ENCODE measurements at places on chromosomes 1 and 21.

DNA sequence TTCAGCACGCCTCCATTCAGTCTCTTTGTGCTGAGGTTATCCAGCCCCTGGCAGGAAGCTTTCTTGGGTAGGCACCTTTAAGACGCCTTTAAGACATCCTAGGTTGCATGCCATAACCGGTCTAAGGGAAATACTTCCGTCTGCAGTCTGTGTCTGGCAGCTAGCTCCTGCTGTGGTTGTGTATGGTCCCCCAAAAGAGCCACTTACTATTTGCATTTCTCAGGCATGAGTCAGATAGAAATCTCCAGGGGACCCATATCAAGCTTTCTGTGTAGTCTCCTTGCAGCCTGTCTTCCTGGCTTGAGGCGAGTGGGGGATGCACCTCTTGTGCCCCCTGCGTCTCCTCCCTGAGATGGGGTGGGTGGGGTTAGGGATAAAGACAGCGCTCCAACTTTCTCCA is 10.0 kb upstream of the RYR2 start:
- DNase-seq, result no peak

DNA sequence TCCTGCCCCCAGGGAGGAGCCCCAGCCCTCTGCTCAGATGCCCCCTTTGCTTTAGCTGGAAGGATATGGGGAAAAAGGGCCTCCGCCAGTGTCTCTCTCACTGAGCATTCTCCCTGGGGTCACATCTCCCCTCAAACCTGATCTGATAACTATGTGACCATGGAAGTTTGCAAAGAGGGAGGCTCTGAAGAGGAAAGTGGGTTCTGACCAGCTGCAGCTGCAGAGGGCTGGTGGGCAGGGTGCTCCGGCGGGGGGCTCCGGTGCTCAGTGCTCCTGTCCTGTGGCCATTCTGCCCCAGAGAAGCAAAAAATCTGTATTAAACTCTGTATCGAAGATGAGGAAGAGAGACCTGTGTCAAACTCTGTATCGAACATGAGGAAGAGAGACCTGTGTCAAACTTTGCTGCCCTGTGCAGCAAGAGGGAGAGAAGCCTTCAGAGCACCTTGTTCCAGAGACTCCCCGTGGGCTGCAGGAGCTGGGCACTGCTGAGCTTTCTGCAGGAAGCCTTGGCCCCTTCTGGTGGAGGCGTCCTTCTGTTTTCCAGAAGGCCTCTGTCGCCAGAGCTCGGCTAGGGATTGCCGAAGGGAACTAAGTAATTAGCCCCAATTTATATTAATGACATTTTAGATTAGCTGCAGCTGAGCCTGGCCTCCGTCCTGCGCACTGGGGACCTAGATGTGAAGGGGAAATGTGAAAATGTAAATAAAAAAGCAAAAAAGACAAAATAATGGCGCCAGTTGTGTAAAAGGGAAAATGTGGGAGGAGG is 186.2 kb upstream of the C1orf174 start:
- no peak for DNase-seq

DNA sequence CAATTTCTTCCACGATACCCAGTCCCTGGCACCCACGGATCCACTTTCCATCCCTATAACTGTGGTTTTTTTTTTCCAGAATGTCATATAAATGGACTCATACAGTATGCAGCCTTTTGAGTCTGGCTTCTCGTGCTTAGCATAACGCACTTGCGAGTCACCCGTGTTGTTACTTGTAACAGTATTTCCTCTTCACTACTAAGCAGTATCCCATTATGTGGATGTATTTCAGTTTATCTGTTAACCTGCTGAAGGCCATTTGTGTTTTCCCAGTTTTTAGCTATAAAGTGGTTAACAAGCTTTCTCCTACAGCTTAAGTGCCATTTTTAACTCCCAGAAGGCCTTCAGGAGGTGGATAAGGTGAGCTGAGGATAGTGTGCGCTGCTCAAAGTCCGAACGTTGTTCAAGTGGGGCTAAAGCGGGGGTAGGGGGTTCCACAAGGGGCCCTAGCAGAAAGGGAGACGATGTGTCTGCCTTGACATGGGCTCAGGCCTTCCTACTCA is 829 bp downstream of the ADAR start:
- DNase-seq, result peak; percentile 26

DNA sequence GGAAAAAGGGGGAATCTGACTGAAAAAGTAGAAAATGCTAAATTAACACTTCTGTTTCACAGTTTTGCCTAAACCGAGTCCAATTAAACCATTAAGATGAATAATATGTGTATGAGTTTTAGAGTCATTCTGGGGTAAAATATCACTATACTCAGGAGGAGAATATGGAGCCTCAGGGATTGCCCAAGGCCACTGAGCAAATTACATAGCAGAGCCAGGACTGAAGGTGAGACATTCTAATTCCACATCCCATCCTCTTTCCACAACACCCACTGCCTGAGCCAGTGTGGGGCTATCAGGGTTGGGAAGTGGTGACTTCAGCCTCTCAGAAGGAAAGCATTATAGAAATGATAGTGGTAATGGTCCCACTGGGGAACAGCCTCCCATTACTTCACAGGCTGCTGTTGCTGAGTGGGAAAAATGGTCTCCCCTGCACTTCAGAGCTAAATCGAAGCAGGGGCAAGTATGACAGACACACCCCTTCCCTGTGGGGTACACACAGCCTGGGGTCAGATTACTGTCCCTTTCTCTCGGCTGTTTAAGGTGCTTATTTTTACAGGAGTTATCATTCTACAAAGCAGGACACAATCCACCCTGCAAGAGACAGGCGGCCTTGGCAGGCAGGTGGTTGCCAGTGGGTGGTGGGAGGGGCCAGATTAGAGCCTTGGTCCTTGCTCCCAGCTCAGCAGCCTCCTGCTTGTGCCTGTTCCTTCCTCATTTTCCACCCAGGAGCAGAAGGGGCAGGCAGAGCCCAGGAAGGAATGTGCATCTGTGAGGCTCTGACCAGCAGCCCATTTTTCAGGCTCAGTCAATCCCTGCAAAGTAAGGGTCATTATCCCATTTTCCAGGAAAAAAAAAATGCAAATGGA is 9.5 kb upstream of the BCAR3 start:
- DNase-seq, result no peak

- DNase-seq, result no peak
These were observed 16.1 kb downstream of the FASLG start for GRCh38 chr1:172674831-172675613.

- DNase-seq, result no peak
These were observed 2.3 kb downstream of the EDN2 start for GRCh38 chr1:41482001-41482765.

DNA sequence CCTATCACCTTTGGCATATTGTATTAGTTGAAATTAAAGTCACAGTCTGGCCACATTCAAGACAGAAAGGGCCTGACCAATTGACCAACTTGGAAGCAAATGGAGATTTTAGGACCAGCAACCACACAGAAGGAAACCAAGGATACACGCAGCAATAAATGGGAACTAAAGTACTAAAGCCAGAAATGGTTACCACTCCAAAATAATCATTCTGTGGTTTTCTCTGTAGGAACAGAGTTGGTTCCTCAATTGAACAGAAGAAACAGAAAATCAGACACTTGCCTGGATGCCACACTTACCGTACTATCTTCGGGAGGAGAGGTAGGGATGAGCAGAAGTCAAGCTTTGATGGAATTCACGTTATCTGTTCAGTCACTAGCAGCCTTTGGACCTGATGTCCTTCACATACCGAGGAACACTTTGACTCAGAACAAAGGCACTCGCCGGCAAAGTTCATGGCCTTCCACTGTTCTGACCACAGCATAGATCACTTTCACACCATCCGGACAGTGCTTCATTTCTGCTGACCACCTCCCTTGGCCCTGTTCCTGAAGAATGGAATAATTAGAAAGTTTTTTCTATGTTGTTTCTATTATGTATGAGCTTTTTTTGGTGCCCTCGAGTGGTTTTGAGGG is 96.9 kb downstream of the LPAR3 start:
- DNase-seq, result no peak

DNA sequence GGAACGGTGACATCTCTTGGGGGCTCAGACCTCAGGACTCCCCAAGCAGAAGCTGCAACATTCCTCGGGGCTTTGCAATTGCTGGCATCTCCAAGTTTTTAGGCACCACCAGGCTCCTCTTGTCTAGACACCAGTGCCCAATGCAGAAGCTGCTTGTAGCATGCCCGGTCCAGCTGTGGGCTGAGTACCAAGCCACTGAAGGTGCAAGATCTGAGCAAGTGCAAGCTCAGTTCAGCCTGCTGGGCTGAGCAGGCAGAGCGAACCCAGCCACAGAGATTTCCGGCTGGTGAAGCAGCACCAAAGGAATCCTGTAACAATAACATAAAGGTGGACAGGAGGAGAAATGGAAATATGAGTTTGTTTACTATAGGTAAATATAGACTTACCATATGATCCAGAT is 995.4 kb upstream of the B3GALT2 start:
- DNase-seq, result no peak

GRCh38 chr1:2109581-2110021 is 59.4 kb downstream of the PRKCZ start:
- no peak for DNase-seq

DNA sequence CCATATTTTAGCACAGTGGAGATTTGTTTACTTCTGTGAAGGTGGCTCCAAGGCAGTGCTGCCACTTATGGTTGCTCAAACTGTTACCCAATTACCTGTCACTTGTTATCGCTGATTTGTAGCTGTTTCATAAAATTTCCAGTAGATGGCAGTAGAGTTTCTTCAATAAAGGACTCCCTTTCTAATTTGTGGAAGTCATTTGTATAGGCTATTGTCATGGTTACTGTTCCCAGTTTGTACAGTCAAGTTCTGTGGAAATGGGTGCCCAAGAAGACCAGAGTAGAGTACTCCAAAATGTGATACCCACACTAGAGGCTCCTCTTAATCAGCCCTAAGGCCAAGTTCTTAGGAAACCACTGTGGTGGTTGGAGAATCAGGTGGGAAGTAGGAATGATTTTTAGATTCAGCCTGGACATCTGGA is 186.1 kb downstream of the CLEC20A start:
- peak; percentile 19 for DNase-seq

- DNase-seq, result no peak
These were observed 12.7 kb upstream of the KDM4A start for GRCh38 chr1:43637267-43637666.

- DNase-seq, result no peak
These were observed 480.2 kb upstream of the RUNX1 start for GRCh38 chr21:35529171-35529863.

DNA sequence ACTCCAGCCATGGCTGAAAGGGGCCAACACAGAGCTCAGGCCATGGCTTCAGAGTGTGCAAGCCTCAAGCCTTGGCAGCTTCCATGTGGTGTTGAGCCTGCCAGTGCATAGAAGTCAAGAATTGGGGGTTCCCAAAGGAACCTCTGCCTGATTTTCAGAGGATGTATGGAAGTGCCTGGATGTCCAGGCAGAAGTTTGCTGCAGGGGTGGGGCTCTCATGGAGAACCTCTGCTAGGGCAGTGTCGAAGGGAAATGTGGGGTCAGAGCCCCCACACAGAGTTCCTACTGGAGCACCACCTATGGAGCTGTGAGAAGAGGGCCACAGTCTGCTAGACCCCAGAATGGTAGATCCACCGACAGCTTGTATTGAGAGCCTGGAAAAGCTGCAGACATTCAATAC is 29.8 kb upstream of the CD55 start:
- DNase-seq, result no peak

- DNase-seq, result no peak
These were observed 96.9 kb upstream of the AKT3 start for GRCh38 chr1:243946946-243947345.

GRCh38 chr1:205577874-205578658 is 53.7 kb downstream of the ELK4 start:
- DNase-seq, result no peak

DNA sequence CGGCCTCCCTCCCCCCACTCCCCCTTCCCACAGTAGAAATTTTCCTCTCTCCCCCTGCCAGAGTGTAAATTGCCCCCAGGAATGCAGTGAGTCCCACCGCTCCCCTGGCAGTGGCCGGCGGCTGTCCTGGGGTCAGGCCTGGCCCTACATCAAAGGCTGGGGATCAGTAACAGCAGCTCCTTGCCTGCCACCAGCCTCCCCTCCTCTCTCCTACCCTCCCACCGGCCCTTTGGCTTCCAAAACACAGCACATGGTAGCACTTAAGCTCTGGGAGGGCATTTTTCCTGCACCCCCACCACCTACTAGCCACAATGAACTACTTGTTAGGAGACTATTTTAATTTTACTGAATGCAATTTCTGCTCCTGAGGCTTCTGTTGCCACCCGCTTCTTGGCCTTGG is 9.0 kb upstream of the COL8A2 start:
- no peak for DNase-seq

DNA sequence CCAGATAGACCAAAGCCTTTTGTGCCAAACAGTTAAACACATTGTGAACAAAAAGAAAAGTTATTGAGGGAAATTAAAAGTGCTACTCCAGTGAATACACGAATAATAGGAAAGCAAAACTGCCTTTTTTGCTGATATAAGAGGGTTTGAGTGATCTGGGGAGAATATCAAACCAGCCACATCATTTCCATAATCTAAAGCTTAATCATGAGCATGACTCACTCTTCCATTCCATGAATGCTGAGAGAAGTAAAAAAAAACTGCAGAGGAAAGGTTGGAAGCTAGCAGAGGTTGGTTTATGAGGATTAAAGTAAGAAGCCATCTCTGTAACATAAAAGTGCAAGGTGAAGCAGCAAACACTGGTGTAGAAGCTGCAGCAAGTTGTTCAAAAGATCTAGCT is 350.6 kb upstream of the NCAM2 start:
- DNase-seq, result no peak

GRCh38 chr21:17598437-17598836 is 14.3 kb downstream of the BTG3 start:
- no peak for DNase-seq

DNA sequence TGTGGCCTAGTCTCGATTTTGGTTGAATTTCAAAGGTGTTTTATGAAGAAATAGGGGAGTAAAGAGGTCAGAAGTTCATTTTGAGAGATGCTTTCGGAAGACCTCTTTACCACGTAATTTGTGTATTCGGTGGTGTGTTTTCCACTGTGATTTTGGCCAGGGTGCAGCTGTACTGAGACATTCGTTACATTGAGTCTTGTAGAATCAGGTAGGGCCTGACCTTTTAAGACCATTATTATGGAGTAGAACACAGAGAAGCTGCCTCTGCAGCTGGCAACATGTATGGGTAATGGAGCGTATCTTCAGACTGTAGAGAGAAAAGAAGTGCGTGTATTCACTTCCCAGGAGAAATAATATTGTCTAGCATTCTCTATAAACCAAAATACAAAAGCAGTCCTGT is 326.5 kb downstream of the PDE4B start:
- no peak for DNase-seq
